Tracheal epithelial cell (primary cell): ENCODE measurements at places on chromosomes 7 and 10. TPM values are rescaled to one million over a fixed set of nuclear protein-coding genes. Genes with fewer than 3 reads are reported as not detected.

RASA4B gene
- 3.0 and 3.9 TPM in 2 replicates for total RNA-seq

BUD23 gene
- total RNA-seq: 40.7 and 44.5 TPM in 2 replicates

NAT16 gene
- not detected in 2 replicates for total RNA-seq

WNT8B gene
- not detected in 2 replicates for total RNA-seq

ZNF479 gene
- not detected in 2 replicates for total RNA-seq

SAP25 gene
- total RNA-seq: not detected in 2 replicates

HOXA13 gene
- total RNA-seq: not detected in 2 replicates

AMPH gene
- total RNA-seq: under 0.01 TPM in 1 of 2 replicates, not detected in the other

ANXA8 gene
- total RNA-seq: 268 and 382 TPM in 2 replicates

MRPS17 gene
- total RNA-seq: 20.0 and 33.0 TPM in 2 replicates

ADRA2A gene
- total RNA-seq: not detected in 2 replicates

METTL2B gene
- total RNA-seq: 44.5 and 52.8 TPM in 2 replicates

GFRA1 gene
- total RNA-seq: under 0.01 and 19.8 TPM in 2 replicates

CLCN1 gene
- under 0.01 TPM in 1 of 2 replicates, not detected in the other for total RNA-seq

CALML5 gene
- 4.3 TPM in 1 of 2 replicates, not detected in the other for total RNA-seq

FOXP2 gene
- total RNA-seq: under 0.01 and 5.8 TPM in 2 replicates
